ENCODE measurements at places on chromosomes 2 and 18.
A peak's percentile ranks its signal among the peaks of the same experiment; 100 is the strongest.

GRCh38 chr2:101328474-101329007 lies 20.0 kb upstream of the RNF149 start:
- DNase-seq: no peak

DNA sequence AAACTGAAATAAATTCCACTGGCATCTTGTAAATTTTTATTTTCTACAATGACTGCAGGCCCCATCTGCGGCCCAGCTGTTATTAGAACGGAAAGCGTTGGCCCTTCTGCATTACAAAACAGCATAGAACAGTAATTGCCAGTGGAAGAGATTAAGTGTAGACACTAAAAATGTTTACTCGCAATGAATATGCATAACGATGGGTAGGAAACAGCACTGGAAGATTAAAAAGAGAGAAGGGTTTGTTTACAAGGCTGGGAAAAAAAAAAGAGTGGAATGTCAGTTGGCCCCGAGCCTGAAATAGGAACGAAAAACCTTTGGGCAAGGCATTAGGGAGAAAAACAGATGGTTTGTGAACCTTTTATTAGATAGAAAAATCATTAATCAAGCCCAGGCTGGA lies 275.9 kb upstream of the TCF4 start:
- peak; percentile 92 for DNase-seq

- DNase-seq: no peak
Measured at GRCh38 chr2:127577503-127577902, 42.0 kb downstream of the MYO7B start.

- DNase-seq: no peak
Measured at GRCh38 chr2:101516823-101517690, 42.1 kb upstream of the RFX8 start.

DNA sequence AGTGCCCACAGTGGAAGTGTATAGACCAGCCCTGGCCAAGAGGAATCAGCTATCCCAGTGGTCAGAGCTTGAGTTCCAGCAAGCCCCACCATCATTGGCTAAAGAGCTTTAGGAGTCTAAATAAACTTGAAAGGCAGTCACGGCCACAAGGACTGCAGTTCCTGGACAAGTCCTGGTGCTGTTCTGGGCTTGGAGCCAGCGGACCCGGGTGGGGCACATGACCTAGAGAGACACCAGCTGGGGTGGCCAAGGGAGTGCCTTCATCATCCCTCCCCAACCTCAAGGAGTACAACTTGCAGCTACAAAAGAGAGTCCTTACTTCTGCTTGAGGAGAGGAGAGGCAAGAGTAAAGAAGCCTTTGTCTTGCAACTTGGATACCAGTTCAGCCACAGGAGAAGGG lies 439.8 kb upstream of the TMEFF2 start:
- DNase-seq: no peak

- no peak for DNase-seq
Measured at GRCh38 chr2:163471947-163472346, 263.9 kb downstream of the FIGN start.

GRCh38 chr2:119369845-119370244 lies 3.1 kb downstream of the DBI start:
- DNase-seq: no peak

All from brain (organoid and tissue), 16 donors.